ENCODE measurements at places on chromosomes 7 and 10.
A peak's percentile ranks its signal among the peaks of the same experiment; 100 is the strongest.

DNA sequence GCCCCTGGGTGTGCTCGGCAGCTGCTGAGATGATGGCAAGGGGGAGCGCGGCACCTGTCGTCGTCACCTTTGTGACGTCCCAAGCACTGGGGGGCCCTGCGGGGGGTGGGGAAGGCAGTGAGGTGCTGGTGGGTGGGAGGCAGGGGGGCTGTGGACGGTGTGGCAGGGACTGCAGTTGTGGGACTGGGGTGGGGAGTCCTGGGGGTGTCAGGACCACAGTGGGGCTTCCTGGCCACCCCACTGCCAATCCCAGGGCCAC is 82.2 kb downstream of the DNAJB6 start:
- DNase-seq = no peak

GRCh38 chr10:62627983-62628382 is 176.5 kb upstream of the ADO start:
- no peak for DNase-seq

DNA sequence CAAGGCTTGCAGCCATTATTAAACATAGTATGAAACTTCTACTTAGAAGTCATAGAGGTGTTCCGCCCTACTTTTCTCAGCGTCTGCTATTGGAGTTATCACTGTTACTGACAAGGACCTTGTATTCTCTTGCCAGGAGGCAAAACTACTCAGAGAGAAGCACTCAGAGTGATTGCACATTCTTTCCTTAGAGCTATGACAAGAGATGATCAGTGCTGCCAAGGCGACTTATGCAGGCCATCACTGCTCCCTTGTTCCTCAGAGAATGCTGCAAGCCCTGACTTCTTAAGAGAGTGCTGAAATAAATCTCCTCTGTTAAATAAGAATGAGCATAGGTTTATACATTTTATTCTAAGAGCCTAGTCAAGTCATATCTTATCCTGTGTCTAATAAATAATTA is 534.6 kb upstream of the PHF14 start:
- no peak for DNase-seq

DNA sequence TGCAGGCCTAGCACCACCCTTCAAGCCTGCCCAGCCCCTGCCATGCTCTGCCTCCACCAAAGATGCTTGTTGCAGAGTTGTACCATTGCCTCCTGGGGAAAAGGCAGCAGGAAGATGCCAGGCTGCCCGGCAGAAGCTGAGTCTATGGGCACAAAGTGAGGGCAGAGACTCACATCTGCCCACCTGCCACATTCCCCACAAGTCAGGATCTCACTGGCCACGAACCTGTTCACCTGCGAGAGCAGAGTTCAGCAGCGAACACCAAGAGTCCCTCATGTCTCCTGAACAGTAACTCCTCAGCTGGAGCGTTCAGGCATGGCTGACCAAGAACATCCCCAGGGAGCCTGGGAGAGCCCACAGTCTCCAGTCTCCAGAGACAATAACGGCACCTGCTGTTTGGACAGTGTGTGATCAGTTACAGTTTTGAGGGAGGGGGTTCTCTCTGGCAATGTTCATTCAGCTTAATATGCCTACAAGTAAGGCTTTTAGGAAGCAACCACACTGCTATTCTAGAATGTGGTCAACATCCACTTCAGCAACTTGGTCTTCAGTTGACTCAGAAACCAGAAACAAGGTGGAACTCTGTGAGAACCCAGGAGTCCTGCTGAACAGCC is 78.5 kb downstream of the GRID1 start:
- no peak for DNase-seq

- no peak for DNase-seq
These were observed 15.1 kb upstream of the CDH23 start for GRCh38 chr10:71381611-71382010.

GRCh38 chr7:103915680-103916357 is 73.6 kb downstream of the RELN start:
- DNase-seq = no peak

DNA sequence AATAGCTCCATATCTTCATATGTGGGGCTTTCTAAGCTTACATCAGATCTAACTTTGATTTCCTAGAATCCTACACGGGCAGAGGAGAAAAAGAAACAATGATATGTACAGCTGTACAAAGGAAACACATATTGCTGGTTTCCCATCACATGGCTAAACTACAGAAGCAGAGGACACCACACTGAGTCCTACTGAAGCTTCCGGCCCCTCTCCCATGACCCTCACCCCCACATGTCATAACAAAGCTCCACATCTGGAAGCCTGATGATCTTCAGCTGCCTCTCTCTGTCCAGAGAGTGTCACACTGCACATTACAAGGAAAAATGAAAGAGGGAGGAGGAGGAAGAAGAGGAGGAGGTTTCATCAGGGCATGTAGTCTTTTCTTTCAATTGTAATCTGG is 14.0 kb downstream of the SLC16A12 start:
- DNase-seq = no peak

DNA sequence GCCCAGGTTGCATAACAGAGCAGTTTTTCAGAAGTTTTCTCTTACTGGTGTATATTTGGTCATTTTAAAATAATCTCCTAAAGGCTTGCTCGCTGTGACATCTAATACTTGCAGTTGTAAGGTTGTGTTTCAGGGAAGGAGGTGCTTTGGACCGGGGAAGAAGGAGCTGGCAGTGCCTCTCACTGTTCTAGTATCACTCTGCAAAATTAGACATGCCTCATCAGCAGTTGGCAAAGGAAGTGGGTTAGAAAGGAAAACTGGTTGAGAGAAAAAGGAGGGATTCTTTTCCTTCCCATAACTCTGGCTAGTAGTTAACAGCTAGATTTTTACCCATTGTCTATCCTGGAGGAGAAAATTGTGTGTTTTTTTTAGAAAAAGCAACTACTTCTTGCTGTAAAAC is 34.8 kb downstream of the CUL1 start:
- DNase-seq = no peak

- no peak for DNase-seq
These were observed 14.9 kb downstream of the MET start for GRCh38 chr7:116686812-116687419.

DNA sequence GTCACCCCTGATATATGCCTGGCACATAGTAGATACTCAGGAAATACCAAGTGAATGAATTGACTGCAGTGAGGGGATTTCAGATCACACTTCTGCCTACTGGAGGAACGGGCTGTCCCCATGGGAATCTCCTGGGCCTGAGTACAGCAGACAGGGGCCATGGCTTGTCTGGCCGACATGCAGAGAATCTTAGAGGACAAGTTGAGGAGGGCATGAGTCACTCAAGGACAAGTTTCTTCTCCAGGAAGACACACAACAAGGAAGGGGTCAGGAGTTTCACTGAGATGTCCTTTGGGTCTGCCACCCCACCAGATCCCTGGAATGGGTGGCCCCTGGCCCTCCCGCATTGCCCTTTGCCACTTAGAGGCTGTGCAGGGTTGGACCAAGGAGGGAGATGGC is 20.7 kb downstream of the PLPP4 start:
- no peak for DNase-seq

DNA sequence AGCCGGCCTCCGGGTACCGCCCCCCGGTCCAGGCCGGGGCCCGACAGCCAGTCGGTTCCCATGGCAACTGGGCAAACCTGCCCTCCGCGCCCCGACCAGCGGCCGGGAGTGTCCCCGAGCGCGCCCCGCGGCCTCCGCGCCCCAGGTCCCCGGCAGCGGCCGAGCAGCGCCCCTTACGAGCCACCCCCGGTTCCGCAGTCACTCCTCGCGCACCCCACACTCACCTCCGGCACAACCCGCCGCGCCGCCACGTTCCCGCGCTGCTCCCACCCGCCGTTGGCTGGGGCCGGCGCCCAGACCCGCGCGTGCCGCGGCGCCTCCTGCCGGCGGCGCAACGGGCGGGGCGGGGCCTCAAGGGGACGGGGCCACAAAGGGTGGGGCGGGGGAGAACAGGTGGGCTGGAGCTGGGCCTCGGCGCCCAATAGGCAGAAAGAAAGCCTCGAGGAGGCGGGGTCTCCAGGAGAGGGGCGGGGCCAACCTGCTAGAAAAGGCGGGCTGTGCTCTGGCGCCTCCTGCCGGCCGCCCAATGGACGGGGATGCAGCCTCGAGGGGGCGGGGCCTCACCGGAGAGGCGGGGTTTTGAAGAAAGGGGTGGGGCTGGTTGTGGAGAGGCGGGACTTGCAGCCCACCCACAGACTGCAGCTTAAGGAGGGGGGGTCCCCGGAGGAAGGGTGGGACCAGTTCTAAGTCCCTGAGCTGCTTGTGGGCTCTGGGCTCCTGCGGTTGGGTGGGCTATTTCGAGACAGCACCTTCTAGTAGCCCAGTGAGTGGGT is at the start of gene RADIL:
TSS of gene RADIL (minus strand) at position 345 of the 773 bp plus-strand sequence. CDS start 5,577 bp downstream, outside the sequence.
- DNase-seq = peak; percentile 45

DNA sequence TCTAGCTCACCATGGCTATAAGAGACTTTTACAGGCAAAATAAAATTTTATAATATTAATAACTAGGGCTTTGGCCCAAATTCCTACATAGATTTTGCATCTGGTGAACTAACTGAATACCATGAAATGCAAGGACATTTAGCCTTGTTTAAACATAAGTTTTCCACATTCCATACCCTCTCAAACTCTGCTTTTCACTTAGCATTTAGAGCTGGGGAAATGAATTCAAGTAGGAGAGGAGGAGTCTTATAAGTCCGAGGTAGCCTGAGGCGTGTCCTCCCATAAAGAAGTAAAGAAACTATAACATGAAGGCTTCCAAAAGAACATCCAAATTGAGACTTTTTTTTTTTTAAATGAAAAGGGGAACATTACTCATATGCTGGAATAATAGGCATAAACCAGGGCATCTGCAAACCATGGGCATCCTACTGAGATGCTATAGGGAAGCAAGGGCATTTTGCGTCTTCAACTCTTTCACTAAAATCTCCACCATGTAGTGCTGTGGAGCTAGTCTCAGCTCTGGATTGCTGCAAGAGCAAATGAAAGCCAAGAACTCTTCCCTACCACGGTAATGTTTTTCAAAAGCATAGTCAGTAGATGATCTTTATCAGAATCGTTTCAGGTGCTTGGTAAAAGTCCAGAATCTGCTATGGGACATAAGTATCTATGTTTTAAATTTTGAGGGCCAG is 79.1 kb downstream of the PALS2 start:
- DNase-seq = no peak

GRCh38 chr7:98203964-98204605 is 7.2 kb upstream of the BHLHA15 start:
- DNase-seq = no peak

DNA sequence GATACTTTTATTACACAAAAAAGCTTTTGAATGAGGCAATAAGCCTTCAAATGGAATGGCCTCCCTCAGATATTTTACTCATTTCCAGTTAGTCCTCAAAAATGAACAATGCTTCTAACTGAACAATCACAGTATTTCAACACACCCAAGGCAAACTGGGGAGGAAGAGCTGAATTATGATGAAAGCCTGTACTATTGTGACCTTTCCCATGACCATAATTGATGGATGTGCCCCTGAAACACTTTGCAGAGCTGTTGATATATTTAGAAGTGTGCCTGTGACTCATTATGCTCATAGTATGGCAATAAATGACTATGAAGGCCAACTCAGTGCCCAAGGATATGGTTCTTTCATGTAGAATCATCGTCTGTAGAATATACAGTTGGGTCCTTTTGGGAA is 248.1 kb downstream of the AHR start:
- DNase-seq = no peak

DNA sequence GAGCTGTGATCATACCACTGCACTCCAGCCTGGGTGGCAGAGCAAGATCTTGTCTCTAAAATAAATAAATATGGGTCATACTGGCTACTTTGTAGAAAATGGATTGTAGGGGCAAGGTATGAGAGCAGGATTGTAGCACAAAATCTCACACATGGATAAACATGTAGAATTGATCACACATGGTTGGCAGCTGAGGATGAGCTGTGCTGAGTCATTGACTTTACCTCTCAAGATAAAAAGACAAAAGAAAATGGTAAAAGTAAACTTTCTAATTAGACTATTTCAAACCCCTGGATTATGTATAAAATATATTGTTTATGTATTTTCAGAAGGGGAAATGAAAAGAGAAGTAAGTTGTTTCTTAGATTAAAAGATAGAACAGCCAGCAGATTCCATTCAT is 69.3 kb downstream of the APBB1IP start:
- DNase-seq = no peak

GRCh38 chr10:62651341-62651740 is 153.2 kb upstream of the ADO start:
- DNase-seq = no peak

Data from thymus (tissue), 14 donors.